Fibroblast of upper back skin (primary cell): ENCODE measurements at places on chromosomes 2 and 18.

DNA sequence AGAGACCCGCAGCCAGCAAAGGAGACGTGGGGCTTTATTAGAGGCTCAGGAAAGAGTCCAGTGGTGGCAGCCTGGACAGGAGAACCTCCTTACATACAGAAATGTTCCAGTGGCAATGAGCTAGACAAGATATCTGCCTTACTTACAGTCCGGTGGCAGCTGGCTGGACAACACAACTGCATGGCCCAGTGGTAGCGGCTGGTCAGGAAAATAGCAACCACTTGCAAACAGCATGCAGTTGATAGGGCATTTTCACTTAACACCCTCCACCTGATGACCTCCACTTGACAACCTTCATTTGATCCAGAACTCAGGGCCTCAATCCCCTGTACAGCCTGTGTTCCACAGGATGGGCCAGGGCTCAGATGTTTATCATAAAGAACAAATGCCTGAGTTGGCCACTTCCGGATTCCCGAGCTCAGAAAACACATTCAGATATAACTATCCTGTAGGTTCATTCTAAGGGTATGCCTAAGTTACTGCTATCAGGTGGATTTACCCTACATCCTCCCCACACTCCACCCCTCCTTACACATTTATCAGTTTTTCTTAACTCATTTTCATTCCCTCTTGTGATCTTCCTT lies 63.3 kb upstream of the ITPRID2 start:
- DNase-seq: no peak

GRCh38 chr2:144890828-144891227 lies 370.9 kb upstream of the ZEB2 start:
- peak; percentile 33 for DNase-seq

GRCh38 chr2:208265371-208265800 lies 669 bp upstream of the PIKFYVE start:
- DNase-seq: peak; percentile 47

DNA sequence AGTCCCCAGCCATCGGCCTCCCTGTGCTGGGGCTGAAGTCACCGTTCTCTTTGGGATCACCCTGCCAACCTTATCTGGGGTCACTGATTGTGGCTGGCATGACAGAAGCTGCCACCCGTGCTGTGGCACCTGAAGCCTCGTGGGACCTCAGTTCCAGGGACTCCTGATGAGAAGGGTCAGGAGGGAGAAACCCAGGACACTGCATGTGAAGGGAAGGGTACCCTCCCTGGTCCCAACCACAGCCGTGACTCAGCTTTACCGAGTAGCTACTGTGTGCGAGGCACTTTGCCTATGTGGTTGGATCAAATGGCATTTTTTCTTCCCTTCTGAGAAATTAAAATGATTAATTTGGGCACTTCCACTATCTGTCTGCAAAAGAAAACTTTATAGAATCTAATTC lies 64.4 kb downstream of the SP110 start:
- no peak for DNase-seq

GRCh38 chr2:27158468-27158867 lies 9.7 kb downstream of the TCF23 start:
- no peak for DNase-seq

GRCh38 chr2:96977631-96978195 lies 8.7 kb downstream of the FAM178B start:
- peak; percentile 50 for DNase-seq

DNA sequence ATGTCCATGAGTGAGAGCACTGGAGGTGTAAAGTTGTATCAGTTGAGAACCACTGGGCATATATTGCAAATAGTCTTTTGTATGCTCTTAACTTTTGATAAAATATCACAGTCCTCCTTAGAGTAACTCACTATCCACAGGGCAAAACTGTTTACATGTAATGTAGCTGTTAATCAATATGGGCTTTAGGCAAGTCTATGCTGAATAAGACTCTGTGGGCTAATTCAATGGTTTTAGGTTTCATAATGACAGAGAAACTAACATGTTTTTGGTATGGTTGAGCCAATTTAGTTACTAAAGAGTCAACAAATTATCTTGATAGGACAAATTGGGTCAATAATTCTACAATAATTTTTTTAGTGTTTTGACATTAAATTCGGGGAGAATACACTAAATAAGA lies 1134.9 kb upstream of the FAM98A start:
- DNase-seq: no peak

- DNase-seq: no peak
Observed at GRCh38 chr2:170950221-170950761, 21.2 kb downstream of the GORASP2 start.

DNA sequence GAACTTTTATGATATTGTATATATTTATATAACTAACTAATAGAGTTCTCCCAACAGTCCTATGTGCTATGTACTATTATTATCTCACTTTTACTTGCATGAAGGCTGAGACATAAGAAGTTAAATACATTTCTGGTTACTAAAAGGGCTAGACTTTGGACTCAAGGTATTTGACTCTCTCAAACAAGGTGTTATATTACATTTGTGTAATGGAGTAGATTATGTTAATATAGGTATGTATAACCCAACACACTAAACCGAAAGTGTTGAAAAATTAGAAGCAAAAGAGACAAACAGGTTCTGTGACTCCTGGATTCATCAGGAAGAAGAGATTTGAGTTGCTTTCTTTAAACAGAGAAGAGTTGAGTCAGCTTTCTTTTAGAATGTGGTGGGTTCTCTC lies 733.6 kb upstream of the ZEB2 start:
- no peak for DNase-seq

- DNase-seq: no peak
Observed at GRCh38 chr2:38602136-38602731, 494 bp downstream of the HNRNPLL start.

GRCh38 chr2:23745726-23746105 lies 181.2 kb downstream of the ATAD2B start:
- peak; percentile 49 for DNase-seq

GRCh38 chr2:127410871-127411652 lies 7.2 kb upstream of the PROC start:
- DNase-seq: peak; percentile 76

- peak; percentile 43 for DNase-seq
Observed at GRCh38 chr2:105187531-105187930, 54.0 kb upstream of the GPR45 start.

DNA sequence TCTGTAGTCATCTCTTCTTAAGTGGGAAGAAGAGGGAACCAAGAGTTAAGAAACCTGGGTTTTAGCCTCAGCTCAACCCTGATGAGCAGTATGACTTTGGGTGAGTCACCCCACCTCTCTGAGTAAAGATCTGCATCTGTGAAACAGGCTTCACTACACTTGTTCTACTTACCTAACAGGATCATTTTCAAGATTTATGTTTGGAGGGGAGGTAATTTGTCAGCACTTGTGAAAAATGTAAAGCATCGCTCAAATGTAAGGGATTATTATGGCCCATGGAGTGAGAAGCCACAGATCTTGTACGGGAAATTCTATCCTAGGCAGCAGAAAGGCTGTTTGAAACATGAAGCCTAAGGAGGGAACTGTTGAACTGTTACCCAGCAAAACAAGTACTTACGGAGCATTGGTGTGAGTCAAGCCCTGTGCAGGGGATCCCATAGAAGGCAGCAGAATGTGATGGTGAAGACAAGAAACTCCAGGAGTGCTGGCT lies 160.6 kb downstream of the PRKCE start:
- peak; percentile 86 for DNase-seq

- DNase-seq: peak; percentile 21
Observed at GRCh38 chr2:37375741-37376288, 31.4 kb downstream of the QPCT start.

- DNase-seq: no peak
Observed at GRCh38 chr18:60377778-60378469, 5.3 kb upstream of the MC4R start.

GRCh38 chr2:30405260-30405605 lies 41.8 kb upstream of the LCLAT1 start:
- no peak for DNase-seq

DNA sequence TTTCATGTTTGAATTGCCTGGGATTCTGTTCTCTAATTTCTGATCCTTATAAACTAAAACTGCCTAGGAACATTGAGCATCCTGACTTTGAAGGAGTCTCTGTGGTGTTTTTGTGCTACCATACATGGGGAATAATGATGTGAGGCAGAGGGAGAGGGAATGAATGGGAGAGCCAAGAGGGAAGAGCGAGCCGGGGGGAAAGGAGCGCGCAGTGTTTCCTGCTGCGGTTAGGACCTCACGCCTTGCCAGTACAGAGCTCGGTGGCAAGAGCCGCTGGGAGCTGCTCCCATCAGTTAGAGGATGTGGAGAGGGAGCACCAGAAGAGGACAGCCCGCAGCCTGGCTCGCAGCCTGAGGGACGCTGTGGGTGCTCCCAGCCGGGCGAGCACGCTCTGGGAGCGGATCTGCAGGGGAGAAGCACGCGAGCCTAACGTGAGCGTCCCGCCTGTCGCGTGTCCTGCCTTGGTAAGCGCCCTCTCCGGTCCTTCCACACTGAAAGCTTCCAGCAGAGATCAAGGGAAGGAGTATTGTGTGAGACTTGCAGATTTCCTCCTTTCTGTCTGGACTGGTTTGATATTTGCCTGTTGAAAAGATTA lies 114.7 kb downstream of the FAM210A start:
- peak; percentile 37 for DNase-seq

DNA sequence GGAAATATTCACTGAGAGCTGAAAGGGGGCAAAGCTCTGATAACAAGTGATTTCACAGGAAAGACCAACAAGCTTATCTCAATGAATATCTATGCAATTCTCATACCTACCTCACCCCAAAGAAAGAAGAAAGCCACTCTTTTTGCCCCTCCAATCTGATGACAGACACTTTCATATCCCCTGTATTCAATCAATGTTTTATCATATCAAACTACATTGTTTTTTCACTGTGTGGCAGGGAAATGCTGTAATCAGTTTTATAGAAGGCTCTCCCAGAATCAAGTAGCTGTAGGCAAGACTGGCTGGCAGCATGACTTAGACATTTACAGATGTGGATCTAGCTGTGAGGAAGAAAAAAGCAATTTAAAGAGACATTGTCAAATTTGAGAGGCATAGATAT lies 81.3 kb upstream of the PIK3C3 start:
- no peak for DNase-seq

DNA sequence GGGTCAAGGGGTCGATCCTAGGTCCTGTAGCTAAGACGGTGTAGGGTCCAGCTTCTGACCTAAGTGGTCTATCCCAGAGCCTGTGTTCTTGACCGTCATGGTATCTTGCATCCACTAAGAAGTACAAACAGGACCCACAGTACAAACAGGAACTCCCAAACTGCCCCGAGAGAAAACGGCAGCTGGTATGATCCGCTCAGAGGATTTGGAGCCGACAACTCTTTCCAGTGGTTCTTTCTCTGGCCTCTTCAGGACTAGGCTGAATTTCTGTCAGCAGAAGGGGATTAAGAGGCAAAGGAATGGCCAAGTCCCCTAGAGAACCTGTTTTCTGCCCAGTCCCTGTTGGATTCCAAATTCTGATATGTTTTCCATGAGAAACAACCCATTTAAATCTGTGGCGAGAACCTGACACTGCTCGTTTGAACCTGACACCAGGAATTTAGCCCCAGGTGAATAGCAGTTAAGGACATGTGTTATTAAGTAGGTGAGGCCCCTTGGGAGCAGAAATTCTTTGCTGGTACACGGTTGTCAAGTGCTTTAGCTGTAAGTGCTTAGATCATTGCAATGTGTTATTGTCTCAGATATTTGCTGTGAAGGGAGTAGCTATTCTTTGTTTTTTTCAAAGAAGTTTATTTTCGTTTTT lies 50.5 kb upstream of the TXNDC2 start:
- DNase-seq: no peak

DNA sequence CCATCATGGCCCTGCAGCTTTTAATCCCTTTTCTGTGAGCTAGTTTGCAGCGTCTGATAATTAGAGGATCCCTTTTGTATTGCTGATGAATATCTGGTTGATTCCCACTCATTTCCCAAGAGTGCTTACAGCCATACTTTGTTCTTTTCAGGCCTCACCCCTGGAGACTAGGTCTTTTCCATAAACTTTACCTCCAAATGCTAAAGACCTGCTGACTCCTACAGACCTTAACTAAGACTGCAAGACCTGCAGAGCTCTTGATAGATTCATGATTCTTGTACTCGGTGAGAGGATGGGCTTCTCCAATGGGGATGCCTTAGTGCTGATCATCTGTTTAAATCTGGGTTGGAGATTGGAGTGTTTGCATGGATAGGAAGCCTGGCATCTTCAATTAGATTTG lies 33.1 kb upstream of the DYNAP start:
- no peak for DNase-seq

DNA sequence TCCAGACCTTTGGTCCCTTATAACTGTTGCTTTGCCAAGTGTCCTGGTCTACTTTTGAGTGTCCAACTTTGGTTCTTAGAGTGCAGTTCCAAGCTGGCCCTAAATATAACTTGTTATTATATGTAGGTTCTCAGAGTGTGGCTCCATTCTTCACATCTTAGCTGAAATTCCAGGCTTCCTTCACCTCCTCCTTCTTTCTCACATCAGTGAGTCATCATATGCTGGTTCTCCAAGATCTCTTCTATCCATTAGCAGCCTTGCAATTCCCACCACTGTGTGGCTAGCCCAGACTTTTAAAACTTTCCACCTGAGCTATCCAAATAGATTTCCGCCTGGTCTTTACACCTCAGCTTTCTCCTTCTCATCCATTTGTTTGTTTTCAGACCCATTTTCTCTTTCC lies 12.6 kb upstream of the CXCR4 start:
- no peak for DNase-seq

DNA sequence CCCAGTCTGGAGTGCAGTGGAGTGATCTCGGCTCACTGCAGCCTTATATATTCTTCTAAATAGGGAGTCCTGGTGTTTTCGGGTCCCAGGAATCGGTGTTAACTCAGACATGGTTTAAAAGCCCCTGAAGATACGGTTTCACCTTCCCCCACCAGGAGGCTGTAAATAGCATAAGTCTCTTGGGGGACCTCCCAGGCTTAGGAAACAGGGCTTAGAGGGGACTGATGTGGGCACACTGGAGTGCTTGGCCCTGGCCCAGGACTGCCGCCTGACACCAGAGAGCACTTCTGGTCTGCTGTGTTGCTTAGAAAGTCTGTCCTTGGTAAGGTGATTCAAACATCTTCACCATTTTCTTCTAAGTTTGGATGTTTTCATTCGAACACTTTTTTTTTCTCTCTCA lies 39.7 kb upstream of the MAP4K4 start:
- no peak for DNase-seq

GRCh38 chr2:232388324-232388891 lies 9.9 kb downstream of the ALPP start:
- DNase-seq: no peak

GRCh38 chr18:21826641-21827302 lies 86.2 kb downstream of the MIB1 start:
- DNase-seq: no peak

- DNase-seq: no peak
Observed at GRCh38 chr2:217231724-217232123, 371.9 kb upstream of the TNP1 start.

DNA sequence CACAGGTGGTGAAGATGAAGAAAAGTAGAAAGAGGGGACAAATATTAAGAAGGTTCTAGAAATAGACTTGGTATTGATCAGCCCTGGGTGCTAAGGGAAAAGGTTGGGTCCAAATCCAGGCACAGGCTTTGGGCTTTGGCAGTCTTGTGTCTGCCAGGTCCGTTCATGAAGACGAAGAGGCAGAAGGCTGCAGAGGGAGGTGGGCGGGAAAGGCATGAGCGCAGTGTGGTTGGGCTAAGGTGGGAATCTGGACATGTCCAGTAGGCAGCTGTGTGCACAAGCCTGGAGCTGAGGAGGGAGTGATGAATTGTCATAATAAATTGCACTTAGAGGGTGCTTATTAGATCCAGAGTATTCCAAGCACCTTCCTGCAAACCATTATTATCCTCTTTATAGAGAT lies 105.7 kb upstream of the TEX51 start:
- no peak for DNase-seq
